Smooth muscle cell of the umbilical artery (primary cell): ENCODE measurements at places on chromosomes 2 and 18. TPM values are rescaled to one million over a fixed set of nuclear protein-coding genes. Genes with fewer than 3 reads are reported as not detected.

The ERICH2 gene
- total RNA-seq: 0.30 TPM in 1 of 2 replicates, not detected in the other

The TBR1 gene
- under 0.01 TPM in 1 of 2 replicates, not detected in the other for total RNA-seq

The CLEC4F gene
- not detected in 2 replicates for total RNA-seq

The DLX1 gene
- total RNA-seq: 0.55 TPM in 1 of 2 replicates, not detected in the other

The DSG4 gene
- total RNA-seq: not detected in 2 replicates

The FOXI3 gene
- total RNA-seq: not detected in 2 replicates

The CRYGC gene
- not detected in 2 replicates for total RNA-seq

The RGPD6 gene
- total RNA-seq: 38.1 and 38.9 TPM in 2 replicates

The CYS1 gene
- under 0.01 and 0.37 TPM in 2 replicates for total RNA-seq

The PLEK gene
- under 0.01 TPM in 1 of 2 replicates, not detected in the other for total RNA-seq

The ALPG gene
- not detected in 2 replicates for total RNA-seq

The MC4R gene
- total RNA-seq: not detected in 2 replicates

The SERPINB7 gene
- total RNA-seq: 31.5 and 43.6 TPM in 2 replicates

The TXNDC2 gene
- total RNA-seq: 0.05 TPM in 1 of 2 replicates, not detected in the other

The LYPD1 gene
- total RNA-seq: 29.3 and 39.2 TPM in 2 replicates

The ASIC4 gene
- under 0.01 and 0.09 TPM in 2 replicates for total RNA-seq

The SKA1 gene
- 0.59 and 5.7 TPM in 2 replicates for total RNA-seq

The TMEM200C gene
- under 0.01 TPM in 1 of 2 replicates, not detected in the other for total RNA-seq

The REG1B gene
- total RNA-seq: not detected in 2 replicates
